ENCODE measurements at places on chromosomes 4 and X. TPM values are rescaled to one million over a fixed set of nuclear protein-coding genes. Genes with fewer than 3 reads are reported as not detected.

DNA sequence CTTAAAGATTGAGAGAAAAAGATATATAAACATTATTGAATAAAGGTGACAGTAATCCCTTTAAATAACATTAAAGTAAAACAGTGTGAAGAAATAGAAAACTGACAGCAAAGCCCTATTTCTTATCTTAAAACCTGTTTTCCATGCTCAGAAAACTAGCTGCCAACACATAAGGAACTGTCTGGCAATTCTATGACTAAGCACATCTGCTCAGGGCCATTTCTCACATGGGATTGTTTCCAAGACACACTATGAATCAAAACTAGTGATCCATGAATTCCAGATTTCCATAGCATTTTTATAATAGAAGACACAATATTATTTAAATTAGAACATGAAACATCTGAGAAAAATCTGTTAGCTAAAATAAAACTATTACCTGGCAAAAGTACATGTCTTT, 113.4 kb downstream of the SCLT1 start:
- DNase-seq, result peak; percentile 6

- DNase-seq, result peak; percentile 44
These were observed 92.6 kb downstream of the IL13RA2 start for GRCh38 chrX:114924856-114925255.

DNA sequence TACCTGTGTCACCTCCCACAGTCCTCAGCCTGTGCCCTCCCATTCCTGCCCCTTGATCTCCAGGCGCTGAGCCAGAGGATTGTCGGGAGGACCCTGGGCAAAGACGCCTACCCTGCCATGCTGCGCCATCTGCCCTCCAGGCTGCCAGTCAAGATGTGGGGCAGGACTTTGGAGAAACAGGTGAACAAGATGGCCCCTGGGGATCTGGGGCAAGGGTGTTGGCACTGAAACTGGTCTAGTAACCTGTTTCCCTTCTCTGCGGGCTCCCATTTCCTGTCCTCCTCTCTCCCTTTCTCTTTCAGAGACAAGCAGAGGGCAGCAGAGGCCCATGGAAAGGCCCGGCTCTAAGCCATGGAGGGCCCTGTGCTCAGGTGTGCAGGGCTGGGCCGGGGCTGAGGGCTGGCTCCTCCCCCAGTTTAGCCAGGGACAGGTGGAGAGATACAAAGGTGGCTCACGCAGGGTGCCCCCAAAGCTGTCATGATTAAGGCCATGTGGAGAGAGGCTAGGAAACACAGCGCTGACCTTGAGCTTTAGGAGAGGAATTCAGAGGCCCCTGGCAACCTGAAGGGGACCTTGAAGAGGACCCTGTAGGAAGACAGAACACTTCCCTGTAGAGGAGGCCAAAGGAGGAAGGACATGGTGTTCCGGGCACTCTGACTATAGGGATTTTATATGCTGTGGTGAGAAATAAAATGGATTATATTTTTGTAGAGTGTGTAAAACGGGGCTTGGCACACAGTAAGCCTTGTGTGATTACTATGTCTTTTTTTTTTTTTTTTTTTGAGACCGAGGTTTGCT, at the start of gene GLOD5:
Gene GLOD5 (plus strand): TSS at position 74 of the 798 bp plus-strand sequence. CDS start 44 bp downstream, at position 118.
- peak; percentile 72 for DNase-seq

GRCh38 chr4:161186750-161187149, 977.0 kb downstream of the FSTL5 start:
- no peak for DNase-seq

DNA sequence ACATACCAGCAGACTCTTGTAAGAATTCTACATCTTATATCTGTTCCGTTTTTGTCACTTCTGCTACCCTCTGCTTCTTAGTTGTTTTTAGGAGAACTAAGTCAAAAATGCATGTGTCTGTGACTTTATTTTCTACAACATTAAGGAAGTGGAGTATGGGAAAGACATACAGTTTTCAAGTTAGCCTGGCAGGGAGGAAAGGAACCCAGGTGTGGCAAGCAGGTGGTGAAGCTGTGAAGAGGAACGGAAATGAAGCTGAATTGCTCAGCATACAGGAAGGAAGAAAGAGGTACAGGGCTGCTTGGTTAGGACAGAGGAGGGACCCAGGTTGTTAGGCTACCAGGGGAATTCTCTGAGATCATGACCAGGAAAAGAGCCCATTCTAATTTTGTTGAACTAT, 9.4 kb downstream of the GPRIN3 start:
- DNase-seq, result no peak

DNA sequence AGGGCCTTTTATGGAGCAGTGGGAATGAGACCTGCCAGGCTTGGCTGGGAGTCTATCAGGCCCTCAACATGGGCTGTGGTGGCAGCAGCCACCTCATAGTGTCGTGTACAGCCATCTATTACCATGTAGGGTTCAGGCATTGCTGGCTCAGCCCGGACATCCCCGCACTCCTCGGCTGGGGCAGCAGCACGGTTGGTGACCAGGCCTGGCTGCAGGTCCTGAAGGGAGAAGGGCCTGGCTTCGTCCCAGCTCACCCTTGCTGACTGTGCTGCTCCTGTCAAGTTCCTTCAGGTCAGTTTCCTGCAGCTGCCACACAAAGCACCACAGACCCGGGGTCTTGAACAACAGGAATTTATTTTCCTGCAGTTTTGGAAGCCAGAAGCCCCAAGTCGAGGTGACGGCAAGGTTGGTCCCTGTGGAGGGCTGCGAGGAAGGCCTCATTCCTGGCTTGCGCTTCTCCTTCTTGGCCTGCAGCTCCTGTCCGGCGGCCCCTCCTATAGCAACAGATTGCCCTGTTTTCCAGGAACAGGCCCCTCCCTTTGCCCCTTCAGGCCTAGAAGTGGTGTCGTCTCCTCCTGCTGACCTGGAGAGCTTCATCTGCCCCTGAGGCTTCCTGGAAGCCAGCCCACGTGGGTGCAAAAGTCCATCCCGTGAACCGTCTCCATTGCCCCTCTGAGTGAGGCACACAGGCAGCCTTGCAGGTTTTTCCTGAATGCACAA, 25.2 kb upstream of the SORCS2 start:
- DNase-seq, result peak; percentile 40

DNA sequence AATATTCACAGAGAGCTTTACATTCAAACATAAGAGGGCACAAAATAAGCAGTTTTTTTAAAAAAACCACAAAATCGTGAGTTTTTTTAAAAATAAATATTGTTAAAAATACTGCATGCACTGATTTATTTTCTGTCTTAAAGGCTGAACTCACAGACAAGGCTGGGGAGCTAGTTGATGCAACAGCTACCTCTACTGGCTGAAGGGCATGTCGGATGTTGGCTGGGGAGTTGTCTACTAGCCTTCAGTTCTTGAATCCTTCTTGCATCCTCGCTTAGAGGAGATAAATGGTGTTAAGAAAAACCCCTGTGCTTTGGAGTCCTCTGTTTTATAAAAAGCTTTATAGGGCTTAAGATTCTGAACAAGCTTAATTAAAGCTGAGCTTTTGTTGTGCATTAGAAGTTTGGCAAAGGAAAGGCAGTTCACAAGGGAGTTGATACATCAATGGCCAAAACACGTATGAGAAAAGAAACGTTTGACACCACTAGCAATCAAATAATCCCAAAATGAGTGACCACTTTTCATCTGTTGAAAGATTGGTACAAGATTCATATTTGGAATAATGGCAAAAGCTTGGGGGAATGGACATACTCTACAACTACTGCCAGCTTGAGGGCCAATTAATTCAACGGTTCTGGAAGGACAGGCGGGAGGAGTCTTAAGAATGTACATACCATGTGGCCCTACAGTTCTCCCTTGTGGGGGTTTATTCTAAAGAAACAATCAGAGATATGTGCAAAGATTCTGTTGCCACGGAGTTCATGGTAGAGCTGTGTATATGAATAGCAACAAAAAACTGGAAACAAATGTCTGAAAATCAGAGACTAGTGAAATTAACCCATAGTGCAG, 94.7 kb downstream of the SEL1L3 start:
- DNase-seq, result peak; percentile 85

- no peak for DNase-seq
These were observed 38.9 kb downstream of the PPA2 start for GRCh38 chr4:105434940-105435339.

GRCh38 chrX:40074080-40074958, 23.4 kb downstream of the BCOR start:
- no peak for DNase-seq

GRCh38 chr4:75169427-75169826, 236.5 kb downstream of the PARM1 start:
- no peak for DNase-seq

GRCh38 chrX:148310426-148311165, 189.8 kb upstream of the AFF2 start:
- DNase-seq, result no peak

Gene EPHA5
- total RNA-seq, result 0.63 TPM

Gene MAGEA4
- total RNA-seq, result not detected

Gene CSN1S1
- not detected for total RNA-seq

Gene TEX13B
- not detected for total RNA-seq

Gene SORCS2
- total RNA-seq, result 1.6 TPM

All from hepatocyte (in vitro differentiated cells).